Cortex of kidney (tissue), 1 donor: ENCODE measurements at places on chromosomes 4 and X.

GRCh38 chrX:69024161-69024736, 141.0 kb downstream of the PJA1 start:
- no peak for DNase-seq

DNA sequence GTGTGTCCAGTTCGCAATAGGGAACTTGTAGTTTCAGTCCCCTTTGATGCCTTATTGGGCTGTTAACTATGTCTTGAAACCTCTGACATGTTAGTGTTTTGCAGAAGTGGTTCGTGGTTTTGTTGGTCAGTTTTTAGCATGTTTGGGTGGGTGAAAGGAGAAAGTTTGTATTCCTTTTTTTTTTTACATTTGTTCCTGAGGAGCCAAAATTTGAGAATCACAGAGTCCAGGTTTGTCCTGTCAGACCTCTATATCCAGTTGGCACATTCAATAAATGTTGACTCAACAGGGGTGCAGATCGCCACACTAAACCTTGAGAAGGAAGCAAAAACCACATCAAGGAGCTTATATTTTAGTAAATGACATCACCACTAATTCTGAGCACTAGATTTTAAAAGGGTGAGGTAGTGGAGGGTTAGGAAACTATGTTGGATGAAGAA, 26.2 kb downstream of the DLG3 start:
- DNase-seq: no peak

GRCh38 chr4:108157655-108158054, 11.1 kb downstream of the LEF1 start:
- DNase-seq: no peak

- DNase-seq: no peak
Observed at GRCh38 chr4:14749910-14750309, 252.4 kb upstream of the CPEB2 start.

DNA sequence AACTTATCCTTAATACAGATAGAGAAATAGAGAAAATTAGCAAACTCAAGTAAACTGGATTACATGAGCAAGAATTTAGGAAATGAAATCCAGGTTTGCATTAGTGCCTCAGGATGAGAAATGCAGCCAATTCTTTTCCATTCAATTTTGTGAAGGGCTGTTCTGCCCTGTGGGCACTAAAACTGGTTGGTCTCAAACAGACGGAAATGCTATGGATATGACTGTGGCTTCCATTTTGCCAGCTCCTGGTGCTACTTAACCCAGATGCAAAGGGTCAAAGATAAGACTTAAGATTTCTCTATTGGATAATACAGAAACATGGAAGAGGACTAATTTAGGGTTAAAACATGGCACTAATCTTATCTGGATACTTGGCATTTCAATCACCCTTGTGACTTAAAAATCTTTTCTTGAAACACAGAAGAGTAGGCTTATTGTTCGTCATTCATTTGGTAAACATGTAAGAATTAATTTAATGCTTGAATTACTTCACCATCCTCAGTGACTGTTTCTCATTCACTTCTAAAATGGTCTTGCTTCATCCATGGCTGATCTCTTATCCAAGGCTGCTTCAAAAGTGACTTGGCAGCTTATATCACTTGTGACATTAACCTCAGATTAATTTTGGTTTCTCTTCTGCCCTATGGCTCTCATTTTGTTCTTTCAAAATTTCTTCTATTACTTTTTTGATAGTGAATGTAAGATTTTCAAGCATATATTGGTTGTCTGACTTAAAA, 1008.7 kb downstream of the GLUD2 start:
- no peak for DNase-seq

GRCh38 chr4:7625071-7625470, 190.3 kb upstream of the PSAPL1 start:
- DNase-seq: no peak

- no peak for DNase-seq
Observed at GRCh38 chr4:106473515-106473914, 104.9 kb upstream of the GIMD1 start.

GRCh38 chr4:166527500-166527899, 654.5 kb downstream of the TLL1 start:
- DNase-seq: no peak

DNA sequence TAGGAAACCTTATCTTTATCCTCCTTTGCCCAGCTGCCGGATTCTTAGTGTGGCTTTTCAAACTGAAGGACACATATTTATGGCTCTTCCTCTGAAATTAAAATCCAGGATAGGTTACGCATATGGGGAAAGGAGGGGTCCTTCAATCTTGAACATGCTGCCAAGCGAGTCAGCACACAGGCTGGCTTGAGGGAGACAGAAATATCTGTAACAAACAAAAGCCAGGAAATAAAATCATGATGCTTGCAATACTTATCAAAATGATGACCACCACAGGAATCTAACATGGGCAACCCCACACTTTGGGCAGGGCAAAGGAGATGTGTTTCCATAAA, 196.4 kb upstream of the LDB2 start:
- no peak for DNase-seq

DNA sequence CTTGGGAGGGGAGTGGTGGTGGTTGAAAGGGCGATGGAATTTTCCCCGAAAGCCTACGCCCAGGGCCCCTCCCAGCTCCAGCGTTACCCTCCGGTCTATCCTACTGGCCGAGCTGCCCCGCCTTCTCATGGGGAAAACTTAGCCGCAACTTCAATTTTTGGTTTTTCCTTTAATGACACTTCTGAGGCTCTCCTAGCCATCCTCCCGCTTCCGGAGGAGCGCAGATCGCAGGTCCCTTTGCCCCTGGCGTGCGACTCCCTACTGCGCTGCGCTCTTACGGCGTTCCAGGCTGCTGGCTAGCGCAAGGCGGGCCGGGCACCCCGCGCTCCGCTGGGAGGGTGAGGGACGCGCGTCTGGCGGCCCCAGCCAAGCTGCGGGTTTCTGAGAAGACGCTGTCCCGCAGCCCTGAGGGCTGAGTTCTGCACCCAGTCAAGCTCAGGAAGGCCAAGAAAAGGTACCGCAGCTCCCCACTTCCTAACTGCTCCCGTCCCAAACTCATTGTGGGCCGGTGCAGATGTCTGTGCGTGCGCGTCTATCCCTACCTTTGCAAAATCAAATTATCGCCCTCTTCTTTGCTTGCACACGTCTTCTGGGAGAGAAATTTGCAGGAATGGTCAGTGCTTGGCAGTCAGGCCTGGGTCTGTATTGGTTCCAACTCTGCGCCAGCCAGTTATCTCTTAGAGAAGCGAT, 533 bp downstream of the IL15 start:
- no peak for DNase-seq

DNA sequence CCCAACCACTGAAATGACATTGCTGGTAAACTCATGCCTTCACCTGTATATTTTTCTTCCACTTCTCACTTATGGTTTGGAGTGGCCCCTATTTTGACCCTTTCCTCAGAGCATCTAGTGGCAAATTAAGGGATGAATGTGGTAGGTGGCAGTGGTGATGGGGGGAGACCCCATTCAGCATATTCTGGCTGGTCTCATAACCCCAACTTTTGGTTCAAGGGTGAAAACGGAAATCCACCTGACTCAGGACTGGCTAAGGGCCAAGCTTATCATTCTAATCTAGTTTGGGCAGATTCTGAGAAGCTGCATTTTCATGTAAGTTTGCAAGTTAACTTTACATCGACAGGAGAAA, 47.0 kb upstream of the NSUN7 start:
- no peak for DNase-seq

- DNase-seq: no peak
Observed at GRCh38 chr4:32349026-32349425, 1628.9 kb downstream of the PCDH7 start.

DNA sequence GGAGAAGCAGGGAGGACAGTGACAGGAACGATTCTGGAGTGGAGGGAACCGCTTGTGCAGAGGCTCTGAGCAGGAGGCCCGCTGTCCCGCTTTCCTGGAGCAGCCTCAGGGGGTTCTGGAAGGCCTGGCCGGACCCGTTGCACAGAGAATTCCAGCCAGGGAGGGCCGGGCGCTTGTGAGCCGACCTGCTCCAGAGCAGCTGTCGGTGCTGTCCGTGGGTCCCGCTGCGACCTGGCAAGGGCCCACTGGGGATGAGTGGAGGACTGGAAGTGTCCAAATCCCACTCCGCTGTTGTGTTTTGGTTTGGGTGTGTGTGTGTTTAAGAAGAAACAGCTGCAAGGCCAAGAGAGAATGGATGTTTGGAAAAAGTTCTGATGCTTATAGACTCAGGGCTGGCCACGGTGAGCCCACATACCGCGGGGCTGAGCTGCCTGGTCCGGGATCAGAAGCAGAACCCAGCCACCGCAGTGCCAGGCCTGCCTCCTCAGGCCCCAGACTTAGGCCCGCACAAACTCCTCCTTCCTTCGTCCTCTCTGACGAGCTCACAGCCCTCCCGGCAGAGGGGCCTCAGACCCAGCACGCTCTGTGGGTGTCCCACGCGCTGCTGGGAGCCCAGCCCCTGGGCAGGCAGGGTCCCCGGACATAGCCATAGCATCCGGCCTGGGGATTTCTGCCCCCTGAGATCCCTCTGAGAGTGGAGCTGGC, 73.9 kb downstream of the HTRA3 start:
- DNase-seq: no peak

- DNase-seq: no peak
Observed at GRCh38 chrX:149717803-149718202, 5.9 kb downstream of the MAGEA11 start.

DNA sequence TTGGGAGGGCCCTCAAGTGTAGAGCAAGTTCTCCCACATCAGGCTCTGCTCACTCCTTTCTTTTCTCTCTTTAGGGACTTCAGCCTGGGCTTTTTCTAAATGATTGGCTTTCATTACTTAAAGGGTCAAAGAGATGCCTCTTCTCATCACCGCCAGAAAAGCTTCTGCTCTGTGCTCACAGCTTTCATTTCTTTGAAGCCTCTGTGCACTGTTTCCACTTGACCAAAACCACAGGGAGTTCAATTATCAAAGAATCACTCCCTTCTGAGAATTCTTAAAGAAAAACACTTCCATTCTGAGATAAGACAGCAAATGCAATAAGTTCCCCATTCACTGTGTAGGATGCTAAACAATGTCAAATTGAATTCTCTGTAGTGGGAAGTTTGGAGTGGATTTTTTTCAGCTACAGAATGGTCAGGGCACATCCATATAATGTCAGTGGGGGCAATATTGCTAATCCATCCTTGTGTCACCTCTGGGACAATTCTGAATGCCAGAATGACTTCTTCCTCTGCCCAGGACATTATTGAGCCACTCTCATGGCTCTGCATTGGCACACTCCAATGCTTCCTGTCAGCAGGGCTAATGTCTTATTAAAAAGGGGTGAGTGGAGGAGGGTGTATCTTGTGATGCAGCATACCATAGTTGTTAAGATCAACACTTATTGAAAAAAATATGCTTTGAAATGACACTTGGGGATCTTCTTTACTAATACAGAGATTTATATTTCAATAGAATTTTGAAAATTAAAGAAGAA, 217.6 kb downstream of the SNCA start:
- no peak for DNase-seq

GRCh38 chrX:42220083-42220482, 296.7 kb upstream of the CASK start:
- no peak for DNase-seq

DNA sequence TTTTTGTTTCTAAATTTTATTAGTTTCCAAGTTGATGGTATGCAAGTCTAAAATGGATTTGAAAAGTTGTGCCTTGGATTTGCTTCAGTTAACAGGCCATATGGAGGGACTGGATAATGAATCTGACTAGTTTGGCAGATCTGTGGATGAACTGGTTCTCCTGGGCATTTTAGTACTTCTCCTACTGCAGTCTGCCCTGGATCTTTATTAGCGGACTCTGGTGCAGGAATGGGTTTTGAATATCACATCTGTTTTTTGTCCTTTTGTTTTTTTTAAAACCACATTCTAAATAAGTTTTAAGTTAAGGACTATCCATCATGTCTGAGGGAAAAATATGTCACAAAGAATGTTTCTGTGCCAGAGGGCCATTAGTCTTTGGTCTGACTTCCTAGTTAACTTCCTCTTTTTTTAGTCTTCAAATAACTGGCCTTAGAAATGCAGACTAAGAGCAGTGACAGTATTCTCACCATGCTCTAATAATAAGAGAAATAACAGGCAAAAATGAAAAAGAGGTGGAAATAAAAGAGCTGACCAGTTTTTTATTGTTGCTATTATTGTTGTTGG, 13.9 kb upstream of the DCK start:
- no peak for DNase-seq

DNA sequence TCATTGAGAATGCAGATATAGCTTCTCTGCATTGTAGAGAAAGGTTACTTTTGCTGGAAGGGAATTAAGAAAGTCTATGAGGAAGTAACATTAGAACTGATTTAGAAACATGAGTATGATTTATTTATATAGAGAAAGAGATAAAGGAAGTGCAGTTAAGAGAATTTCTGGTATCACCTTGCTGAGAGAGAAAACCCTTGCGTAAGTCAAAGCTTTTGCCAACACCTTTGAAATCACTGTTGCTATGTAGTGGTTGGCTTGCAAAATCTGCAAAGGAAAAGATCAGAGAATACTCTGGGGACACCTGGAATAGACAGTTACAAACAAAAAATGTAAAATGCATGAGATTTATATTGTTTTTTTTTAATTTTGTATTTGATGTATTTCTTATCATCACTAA, 137.3 kb upstream of the RXFP1 start:
- DNase-seq: no peak

GRCh38 chrX:136255541-136255940, 4.3 kb upstream of the MAP7D3 start:
- no peak for DNase-seq

DNA sequence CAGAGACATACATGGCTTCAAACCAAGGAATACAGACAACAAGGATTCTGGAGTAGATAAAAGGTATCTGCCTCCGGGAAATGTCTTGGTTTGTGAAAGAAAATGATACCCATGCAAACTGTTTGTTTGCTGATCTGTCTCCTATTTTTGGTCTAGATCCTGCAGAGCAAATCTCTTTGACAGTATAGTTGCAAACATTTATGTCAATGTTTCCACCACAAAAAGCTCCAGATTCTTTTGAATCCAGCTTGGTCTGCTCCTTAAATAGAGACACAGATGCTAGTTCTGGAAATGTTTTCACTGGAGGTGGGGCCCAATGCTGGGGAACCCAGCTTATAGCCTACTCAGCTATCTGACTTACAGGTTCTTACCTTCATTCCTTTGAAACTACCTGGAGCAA, 119.7 kb downstream of the ATG4A start:
- no peak for DNase-seq

DNA sequence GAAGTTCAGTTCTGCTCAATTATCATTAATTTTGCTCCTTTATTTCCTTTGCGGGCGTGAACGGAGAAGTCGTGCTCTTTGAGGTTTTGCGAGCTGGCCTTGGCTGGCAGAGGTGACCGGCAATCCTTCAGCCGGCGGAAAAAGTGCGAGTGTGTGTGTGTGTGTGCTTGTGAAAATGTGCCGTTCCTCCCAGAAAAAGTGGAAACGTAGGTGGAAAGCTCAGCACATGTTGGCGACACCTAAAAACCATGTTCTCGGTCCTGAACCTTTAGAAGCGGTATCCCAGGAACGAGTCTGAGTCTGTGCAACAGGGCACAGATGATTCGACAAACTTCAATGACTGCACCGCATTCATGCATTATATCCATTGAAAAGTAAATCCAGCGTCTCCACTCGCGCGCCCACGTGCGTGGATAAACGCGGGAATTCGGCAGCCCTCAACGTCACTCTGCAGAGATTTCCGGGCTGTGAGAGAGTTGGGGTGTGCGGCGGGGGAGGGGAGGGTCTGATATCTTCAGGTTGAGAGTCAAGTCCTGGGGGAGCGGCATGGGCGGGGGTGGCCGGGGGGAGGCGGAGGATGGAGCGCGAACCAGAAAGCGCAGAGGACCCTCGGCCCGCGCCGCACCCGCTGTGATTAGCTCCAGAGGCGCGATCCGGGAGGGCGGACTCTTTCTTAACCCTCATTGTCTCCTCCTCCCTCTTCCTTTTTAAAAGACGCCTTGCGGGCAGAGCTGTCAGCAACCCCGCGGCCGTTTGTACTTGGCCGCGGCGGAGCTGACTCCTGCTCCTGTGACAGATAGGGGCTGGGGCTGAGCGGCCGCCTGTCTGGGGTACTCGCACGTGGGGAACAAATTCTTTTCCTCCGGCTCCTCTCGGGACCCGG, at the start of gene SHISA3:
TSS of gene SHISA3 (plus strand) at position 737 of the 883 bp plus-strand sequence. CDS start 569 bp downstream, outside the sequence.
- no peak for DNase-seq
